Naive thymus-derived CD4-positive, alpha-beta T cell (primary cell): ENCODE measurements at places on chromosomes 11 and 22. TPM values are rescaled to one million over a fixed set of nuclear protein-coding genes. Genes with fewer than 3 reads are reported as not detected.
A peak's percentile ranks its signal among the peaks of the same experiment; 100 is the strongest.

DNA sequence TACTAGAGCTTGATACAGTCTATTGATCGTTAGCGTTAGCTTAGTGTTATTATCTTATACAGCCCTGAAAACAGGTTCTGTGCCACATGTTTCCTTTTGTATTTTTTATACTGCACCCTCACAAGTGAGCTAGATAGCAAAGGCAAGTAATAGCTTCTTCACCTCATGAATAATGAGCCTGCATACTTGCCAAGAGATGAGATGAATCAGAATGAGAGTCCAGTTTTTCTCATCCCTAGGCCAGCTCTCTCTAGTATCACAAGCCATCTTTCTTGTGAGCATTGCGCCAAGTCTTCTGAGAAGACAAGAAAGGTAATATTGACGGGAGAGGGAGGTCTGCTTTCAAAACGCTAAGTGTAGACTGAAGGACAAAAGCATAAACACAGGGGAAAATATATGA lies 8.7 kb upstream of the CARD18 start:
- no peak for DNase-seq

The CLTCL1 gene
- 0.22 and 0.56 TPM in 2 replicates for total RNA-seq

DNA sequence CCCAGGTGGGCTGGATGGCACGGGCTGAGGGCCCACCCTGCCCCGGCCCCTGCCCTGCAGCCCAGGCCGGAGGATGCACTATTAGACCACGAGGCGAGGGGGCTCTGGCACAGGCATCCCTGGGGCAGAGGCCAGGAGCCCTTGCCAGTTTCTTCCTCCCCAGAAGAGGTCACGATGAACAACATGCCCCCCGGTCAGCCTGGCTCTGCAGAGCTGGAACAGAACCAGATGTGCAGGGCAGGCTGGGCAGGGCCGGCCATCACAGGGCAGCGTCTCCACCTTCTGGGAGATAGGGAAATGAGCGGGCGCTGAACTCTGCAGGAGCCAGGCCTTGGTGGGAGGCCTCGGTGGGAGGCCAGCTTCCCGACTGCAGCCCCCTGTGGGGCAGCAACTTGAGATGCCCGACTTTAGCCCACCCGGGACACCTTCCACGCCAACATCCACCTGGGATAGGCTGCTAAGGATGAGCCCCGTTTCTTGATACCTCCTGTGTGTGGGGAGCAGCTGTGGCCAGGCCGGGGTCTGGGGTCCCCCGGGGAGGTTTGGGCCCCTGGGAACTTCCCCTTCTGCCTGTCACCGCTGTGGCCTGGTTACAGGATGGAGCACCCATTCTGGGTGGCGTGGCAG lies 21.8 kb upstream of the GNB1L start:
- DNase-seq = no peak

The OR10D3 gene
- not detected in 2 replicates for total RNA-seq

The NDUFV1 gene
- total RNA-seq = 198 TPM

GRCh38 chr11:94956963-94957362 lies 16.4 kb downstream of the CWC15 start:
- DNase-seq = no peak

GRCh38 chr11:65559951-65560537 lies 1.9 kb upstream of the LTBP3 start:
- no peak for DNase-seq

GRCh38 chr11:65262776-65263175 lies 1.0 kb downstream of the POLA2 start:
- DNase-seq = no peak

The C11orf97 gene
- not detected for total RNA-seq

GRCh38 chr11:72222106-72222891 lies 2.3 kb upstream of the INPPL1 start:
- no peak for DNase-seq

DNA sequence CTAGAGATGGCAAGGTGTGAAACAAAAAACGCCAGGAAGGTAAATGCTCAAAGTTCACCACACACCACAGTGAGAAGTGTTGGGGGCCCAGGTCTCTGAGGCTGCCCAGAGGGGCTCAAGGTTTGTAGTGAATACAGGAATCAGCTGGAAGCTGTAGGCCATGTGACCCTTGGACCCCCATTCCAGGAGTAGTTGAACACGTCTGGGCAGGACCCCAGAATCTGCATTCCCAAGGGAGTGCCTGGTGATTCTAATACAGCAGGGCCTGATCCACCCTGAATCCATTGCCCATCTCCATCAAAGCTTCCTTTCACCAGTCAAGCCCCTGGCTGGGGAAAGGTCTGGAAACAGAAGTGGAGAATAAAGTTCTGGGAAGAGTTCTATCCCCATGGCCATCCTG lies 70.8 kb upstream of the B3GAT1 start:
- DNase-seq = no peak

The TEX12 gene
- total RNA-seq = 0.86 TPM

The FIBIN gene
- total RNA-seq = not detected

DNA sequence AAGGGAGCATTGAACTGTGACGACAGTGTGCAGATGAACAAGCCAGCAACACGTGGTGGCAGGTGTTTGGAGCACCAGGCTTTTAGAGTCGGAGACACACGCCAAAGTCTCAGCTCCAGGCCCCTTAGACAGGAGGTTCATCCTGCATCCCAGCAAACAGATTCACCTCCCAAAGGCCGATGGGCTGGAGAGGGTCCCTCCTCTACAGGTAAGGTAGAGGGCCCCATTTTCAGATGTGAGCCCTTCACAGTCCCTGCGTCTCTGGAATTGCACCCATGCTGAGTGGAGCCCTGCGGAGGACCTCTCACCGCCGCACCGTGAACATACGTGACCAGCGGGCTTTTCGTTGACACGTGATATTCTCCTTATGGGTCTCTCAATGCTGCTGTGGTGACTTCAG lies 109.0 kb upstream of the B3GAT1 start:
- DNase-seq = no peak

- peak; percentile 19 for DNase-seq
Measured at GRCh38 chr11:11931461-11932055, 76.9 kb downstream of the DKK3 start.

GRCh38 chr11:33443684-33444083 lies 186.5 kb downstream of the HIPK3 start:
- no peak for DNase-seq

The MPPED2 gene
- total RNA-seq = not detected in 2 replicates

DNA sequence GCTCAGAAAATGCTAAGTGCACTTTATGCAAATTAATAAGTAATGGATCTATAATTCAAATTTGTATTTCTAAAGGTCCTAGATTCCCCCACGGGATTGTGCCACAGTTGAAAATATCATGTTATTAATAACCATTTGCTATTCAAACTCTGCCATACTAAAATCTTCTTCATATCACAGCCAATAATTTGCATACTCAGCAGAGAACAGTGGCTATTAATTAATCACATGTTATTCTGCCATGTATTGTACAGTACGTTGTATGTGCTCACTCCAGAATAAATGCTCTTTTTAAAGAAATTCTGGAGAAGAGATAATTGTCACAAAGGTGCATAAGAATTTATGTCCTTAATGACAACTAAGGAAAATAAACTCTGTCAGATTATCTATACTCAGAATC lies 184.9 kb upstream of the LUZP2 start:
- DNase-seq = no peak

- DNase-seq = no peak
Measured at GRCh38 chr22:27124351-27124966, 467.1 kb downstream of the MIAT start.

The BBOX1 gene
- not detected for total RNA-seq

The TECTA gene
- total RNA-seq = 0.66 TPM

- no peak for DNase-seq
Measured at GRCh38 chr11:33931067-33931466, 39.2 kb upstream of the LMO2 start.

DNA sequence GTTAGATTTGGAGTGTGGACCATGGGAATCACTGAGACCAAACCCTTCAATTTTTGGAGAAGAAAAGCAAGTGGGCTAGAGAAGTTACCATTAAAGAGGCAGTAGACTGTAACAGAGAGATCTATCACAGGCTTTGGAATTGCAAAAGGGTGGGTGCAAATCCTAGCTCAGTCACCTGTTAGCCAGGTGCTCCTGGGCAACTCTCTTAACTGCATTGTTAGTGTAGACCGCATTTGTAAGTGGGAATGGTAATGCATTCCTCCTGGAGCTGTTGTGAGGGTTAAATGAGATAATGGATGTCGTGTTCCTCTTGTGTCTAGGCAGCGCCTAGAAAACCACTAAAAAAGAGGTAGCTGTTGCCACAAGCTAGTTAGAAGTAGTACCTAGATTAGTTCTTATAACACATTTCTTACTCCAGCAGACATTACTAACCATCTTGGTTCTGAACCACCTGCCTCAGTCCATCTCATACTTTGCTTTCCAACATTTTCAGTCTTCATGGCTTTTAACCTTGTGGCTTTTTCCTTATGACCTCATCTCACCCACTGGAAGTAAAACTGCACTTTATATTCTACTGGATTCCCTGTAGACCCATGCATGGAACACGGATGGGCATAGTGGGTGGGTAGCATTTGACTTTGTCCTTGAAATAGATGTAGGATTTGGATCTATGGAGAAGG lies 153.0 kb downstream of the HIPK3 start:
- DNase-seq = no peak

The DBX1 gene
- total RNA-seq = not detected

The CASP5 gene
- 2.9 TPM for total RNA-seq

GRCh38 chr22:43847376-43848289 lies 14.7 kb downstream of the SULT4A1 start:
- no peak for DNase-seq

The HSPA8 gene
- total RNA-seq = 2,366 and 2,461 TPM in 2 replicates

The OR51L1 gene
- not detected for total RNA-seq

- DNase-seq = no peak
Measured at GRCh38 chr11:102912482-102912830, 37.7 kb upstream of the MMP12 start.

The CREBZF gene
- 114 TPM for total RNA-seq

- no peak for DNase-seq
Measured at GRCh38 chr11:99079576-99079975, 58.8 kb downstream of the CNTN5 start.

The OR5A2 gene
- total RNA-seq = not detected

- no peak for DNase-seq
Measured at GRCh38 chr11:77346906-77347603, 45.6 kb upstream of the GDPD4 start.

DNA sequence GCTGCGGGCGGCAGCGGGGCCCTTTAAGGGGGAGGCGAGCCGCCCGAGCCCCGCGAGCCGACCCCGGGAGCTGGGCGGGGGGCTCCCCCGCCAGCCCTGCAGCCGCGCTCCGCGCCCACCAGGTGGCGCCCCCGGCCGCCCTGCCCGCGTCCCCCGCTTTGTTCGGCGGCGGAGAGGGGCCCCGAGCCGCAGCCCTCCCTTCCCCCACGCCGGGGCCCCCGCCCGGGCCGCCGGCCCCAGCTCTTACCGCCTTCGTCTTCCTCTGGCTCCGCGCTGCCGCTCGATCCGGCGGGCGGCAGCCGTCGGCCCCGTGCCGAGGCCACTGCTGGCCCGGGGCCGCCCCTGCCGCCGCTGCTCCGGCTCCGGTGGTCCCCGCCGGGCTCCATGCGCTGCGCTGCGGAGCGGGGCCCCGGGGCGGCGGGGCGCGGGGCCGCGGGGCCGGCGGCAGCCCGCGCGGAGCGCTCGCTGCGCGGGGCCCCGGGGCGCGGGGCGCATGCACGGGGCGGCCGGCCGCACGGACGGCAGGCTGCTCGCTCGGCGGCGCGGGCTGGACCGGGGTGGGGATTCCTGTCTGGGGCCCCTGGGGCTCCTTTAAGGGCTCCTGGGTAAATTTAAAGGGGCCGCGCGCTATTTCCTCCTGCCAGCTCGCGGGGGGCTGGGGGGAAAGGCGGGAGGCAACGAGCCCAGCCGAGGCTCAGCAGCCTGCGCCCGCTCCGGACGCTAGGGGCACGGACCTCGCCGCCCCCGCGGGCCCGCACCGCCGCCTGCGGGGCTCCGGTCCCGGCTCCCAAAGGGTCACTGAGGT lies at the start of gene ZFTA:
Gene ZFTA, minus strand, starts transcription at position 539 of the 805 bp plus-strand sequence. Its CDS starts 153 bp downstream, at position 386.
- peak; percentile 50 for DNase-seq

The OR10S1 gene
- total RNA-seq = not detected

The SERHL2 gene
- 1.0 TPM for total RNA-seq

DNA sequence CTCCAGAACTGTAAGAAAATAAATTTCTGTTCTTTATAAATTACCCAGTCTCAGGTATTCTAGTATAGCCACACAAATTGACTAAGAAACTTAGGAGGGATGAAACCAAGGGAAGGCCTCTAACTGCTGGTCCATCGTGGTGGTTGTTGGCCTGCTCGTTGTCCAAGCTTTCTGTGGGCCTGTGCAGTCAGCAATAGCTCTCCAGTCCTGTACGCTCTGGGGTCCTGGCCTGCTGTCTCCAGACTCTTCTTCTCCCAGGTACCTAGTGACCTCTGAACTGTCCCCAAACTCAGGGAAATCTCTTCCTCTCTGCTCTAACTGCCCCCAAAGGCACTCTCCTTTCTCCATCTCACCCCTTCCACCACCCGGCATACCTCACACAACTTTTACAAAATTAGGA lies 5.7 kb upstream of the VSIG10L2 start:
- DNase-seq = no peak
